T-helper 17 cell (primary cell): ENCODE measurements at places on chromosomes 2 and 18.

DNA sequence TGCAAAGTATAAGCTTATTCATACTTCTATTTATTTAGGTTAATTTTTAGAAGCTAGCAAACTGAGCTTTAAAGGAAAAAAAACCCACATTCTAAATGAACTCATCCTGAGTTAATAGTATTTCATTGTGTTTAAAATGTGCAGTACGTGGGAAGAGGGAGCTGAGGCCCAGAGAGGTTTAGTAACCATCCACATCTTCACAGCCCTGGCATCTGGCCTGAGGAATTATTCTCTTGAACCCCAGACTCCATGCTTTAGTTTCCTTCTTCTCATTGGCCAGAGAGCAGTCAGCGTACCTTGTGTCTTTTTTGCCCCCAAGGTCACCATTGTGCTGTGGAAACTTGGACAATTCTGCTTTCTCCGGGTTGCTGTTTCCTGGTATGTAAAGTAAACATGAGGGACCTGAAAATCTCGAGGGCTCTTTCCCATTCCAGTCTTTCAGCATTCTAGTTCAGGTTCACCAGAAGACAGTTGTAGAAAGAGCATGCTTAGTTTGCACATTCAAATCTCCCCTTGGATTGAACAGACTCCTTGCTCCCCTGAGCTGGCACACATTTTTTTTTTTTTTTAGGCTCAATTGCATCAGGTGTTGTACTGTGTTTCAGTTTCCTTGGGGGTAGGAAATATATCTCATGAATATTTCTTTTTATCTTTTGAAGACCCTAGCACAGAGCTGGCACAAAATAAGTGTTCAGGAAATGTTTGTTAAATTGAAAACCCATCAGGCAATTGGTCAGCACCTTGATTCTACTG is 81.4 kb downstream of the MYCN start:
- no peak for DNase-seq

- no peak for DNase-seq
Observed at GRCh38 chr2:185857691-185858090, 119.1 kb downstream of the FSIP2 start.

GRCh38 chr2:18932853-18933252 is 343.5 kb upstream of the NT5C1B start:
- no peak for DNase-seq

- no peak for DNase-seq
Observed at GRCh38 chr2:102033031-102033749, 41.4 kb downstream of the IL1R2 start.

DNA sequence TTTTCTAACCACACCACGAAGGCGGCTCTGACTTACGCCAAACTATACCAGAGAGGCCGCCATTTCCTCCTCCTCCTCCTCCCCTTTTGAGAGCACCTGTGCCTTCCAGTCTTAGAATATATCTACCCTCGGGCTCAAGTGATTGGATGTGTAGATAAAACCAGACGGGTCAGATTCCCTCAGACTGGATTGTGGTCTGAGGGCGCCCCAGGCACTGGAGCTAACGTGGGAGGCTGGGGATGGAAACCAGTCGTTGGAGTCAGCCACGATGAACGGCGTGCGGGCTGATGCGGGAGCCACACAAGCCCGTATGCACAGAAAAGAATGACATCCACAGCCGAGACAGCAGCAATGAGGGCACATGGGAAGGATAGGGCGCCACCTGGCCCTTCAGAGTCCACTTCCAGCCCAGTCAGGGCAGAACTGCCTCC is 12.3 kb upstream of the ODC1 start:
- no peak for DNase-seq

DNA sequence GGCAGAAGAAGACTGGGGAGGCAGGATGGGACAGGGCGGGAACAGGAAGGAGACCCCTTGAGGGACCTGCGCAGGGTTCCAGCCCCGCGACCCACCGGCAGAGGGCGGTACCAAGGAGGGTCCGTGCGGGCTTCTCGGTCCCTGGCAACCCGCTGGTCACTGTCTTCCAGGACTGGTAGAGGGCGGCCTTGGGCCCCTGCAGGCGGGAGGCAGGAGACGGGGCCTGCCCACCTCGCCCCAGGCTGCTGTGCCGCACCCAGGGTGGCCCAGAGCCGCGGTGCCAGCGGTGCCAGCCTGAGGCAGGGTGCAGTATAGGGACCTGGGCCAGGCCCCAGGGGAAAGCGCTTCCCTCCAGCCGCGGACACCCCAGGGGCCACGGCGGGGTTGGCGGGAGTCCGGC is 34.5 kb downstream of the NEURL3 start:
- DNase-seq = peak; percentile 22

DNA sequence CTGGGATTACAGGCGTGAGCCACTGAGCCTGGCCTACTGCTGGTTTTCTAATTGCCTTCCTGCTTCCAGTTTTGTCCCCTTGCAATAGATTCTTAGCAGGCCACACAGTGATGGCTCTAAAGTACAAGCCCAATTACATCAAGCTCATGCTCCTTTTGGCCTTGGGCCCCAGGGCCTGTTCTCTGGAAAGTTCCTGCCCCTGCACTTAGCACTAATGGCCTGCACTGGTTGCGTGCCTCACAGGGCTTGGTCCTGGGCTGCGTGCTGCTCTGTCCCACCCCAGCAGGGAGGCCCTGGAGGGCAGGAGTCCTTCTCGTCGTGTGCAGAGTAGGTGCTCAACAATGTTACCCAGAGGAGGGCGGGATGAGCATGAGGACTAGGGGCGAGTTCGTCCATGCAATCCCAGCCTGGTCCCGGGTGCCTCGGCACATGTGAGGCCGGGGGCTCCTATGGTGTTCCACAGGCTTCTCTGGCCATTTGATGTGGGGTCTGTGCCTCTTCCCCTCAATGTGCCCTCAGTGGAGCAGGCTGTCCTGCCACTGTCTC is 51.7 kb downstream of the PDCL3 start:
- no peak for DNase-seq

GRCh38 chr18:66752733-66753132 is 148.8 kb upstream of the CDH19 start:
- no peak for DNase-seq

GRCh38 chr2:172470958-172471922 is 43.9 kb downstream of the ITGA6 start:
- no peak for DNase-seq

DNA sequence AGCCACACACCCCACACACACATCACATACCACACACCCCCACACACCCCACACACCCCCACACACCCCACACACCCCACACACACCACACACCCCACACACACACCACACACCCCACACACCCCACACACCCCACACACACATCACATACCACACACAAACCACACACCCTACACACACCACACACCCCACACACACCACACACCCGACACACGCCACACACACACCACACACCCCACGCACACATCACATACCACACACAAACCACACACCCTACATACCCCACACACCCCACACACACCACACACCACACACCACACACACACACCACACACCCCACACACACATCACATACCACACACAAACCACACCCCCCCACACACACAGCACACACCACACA is 22.4 kb downstream of the TWIST2 start:
- DNase-seq = no peak

- DNase-seq = no peak
Observed at GRCh38 chr2:238638100-238638981, 209.5 kb upstream of the TWIST2 start.

GRCh38 chr2:20496076-20496872 is 49.4 kb downstream of the RHOB start:
- DNase-seq = no peak

GRCh38 chr2:121273116-121273515 is 11.9 kb downstream of the TFCP2L1 start:
- DNase-seq = no peak

DNA sequence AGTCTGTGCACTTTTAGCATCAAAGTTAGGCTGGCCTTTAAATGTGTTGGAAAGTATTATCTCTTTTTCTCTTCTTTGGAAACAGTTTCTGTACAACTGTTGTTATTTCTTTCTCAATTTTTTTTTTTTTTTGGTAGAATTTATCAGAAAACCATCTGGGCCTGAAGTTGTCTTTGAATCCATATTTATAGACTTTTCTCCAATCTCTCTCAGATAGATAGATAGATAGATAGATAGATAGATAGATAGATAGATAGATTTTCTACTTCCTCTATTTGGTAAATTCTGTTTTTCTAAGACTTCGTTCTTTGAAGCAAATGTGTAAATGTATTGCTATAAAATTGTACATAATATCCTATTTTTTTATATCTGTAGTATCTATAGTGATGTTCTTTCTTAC is 17.5 kb downstream of the DNAJC10 start:
- DNase-seq = no peak
